ENCODE measurements at places on chromosomes 3 and 15.
A peak's percentile ranks its signal among the peaks of the same experiment; 100 is the strongest.

DNA sequence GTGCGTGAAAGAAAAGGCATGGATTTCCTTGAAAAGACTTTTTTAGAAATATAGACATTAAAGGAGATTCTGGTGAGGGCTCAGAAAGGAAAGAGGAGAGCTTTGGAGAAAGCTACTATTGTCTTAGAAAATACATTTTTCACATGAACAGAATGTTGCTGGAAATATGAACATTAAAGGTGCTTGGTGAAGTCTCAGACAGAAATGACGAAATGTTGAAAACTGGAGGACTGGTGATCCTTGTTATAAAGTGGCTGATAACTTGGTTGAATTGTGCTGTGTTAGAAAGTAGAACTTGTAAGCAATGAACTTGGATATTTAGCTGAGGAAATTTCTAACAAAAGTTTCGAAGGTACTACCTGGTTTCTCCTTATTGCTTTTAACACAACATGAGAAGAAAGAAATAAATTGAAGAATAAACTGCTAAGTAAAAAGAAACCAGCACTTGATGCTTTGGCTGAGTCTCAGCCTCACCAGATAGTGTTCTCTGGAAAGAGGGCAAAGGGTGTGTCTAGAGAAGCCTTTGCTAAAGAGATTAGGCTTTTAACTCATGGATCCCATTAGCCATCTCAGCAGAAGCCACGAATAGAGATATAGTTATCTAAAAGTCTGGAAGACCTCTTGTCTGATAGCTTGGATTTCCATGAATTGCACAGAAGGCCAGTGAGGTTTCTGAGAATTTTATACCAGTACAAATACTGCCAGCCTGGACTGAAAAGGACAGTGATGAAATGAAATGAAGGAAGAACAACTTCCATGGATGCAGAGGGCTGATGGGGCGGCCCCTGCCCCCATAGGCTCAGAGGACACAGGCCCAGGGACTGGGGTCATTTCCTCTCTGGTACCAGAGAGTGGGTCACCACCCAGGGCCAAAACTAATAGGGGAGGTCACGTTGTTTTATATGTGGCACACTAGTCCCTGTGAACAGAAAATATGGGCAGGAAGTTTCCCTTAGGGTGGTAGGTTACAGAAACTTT, 91.5 kb downstream of the RPL22L1 start:
- no peak for DNase-seq

DNA sequence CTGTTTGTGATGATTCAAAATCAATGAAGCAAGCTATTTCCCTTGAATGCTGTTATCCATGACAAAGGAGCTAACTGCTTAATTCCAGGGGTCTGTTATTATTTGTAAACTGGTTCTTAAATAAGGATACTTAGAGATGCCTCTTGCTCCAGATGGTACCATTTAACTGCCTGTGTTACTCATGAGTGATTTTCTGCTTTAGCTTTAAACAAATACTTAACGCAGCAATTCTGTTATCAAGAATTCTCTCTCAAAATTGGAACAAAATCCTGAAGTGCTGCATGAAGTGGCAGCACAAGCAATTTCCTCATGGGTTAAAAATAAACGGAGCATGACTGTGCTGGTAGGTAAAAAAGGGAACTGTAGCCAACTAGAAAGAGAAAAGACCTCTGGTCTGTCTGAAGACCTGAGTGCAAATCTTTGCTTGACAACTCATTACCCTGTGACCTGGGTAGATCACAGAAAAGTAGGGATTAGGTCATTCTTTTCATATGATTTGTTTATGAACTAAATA, 62.5 kb upstream of the GBE1 start:
- peak; percentile 6 for DNase-seq

GRCh38 chr3:81199587-81199986, 561.9 kb downstream of the GBE1 start:
- no peak for DNase-seq

DNA sequence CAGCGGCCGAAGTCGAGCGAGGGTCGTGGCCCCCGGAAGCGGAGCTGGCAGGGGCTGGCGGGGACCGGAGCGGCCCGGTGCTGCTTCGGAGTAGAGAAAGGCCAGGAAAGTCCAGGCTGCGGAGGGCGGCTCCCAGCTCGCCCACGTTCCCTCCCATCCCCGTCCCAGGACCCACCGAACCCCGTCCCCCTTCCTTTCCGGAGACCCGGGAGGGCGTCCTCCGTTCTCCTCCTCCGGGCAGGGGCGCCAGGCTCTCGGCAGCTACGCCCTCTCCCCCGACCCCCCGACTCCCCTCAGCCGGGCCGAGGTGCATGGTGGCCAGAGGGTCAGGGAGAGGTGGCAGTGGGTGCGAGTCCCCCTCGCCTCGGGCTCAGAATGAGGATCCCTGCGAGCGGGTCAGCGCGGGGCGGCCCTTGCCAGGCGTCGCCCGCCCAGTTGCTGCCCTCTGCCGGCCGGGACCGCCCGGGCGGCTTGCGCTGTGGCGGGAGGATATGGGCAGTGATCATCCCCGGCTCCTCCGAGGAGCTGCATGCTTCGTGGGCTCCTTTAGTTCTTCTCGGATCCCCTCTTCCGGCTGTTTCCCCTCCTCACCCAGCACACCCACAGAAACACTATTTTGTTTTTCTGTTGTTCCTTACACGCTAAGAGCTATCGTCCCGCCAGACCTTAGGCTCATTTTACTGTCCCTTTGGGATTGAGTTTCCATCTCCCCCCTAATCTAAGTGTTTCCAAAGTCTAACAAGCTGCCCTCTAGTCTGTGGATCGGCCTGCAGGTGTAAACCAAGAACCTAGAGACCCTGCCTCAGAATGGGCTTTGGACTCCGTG, 744 bp upstream of the ALDH1A2 start:
- DNase-seq: no peak

- no peak for DNase-seq
Measured at GRCh38 chr3:197874653-197875052, 75.3 kb upstream of the RPL35A start.

DNA sequence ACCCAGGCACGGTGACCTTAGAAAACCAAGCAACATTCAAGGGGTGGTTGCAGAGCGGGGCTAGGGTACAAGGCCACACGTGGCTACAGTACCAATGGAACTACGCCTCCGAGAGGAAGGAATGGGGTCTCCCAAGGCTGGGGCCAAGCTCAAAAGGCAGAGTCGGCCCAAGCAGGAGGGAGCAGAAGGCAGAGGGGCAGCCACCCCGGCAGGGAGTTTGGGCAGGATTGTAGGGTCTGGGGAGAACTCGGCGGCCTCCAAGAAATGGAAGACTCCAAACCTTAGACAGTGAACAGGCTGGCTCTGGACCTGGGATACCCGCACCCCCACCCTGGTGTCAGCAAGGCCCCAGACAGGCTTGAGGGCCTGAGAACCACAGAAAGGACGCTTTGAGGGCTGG, 28.7 kb downstream of the ATRIP start:
- no peak for DNase-seq

GRCh38 chr3:132236701-132237651, 80.2 kb upstream of the ACP3 start:
- DNase-seq: no peak

DNA sequence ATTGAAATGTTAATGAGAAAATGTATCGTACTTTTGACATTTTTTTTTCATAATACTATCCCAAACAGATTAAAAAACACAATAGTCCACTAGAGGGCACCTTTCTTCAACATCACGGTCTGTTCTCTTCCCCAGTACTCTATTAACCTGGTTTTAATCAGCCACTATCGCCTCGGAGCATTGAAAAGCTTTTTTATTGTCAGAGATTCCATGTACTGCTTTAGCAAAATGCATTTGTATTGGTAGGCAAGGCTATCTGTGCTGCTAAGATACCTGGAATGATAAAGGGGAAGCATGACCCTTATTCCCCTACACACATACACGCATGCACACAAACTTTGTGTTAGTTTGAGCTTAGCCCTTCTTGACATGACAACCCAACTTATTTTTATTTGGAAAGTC, 160.1 kb upstream of the IL12A start:
- DNase-seq: no peak

GRCh38 chr3:137382005-137382594, 382.0 kb upstream of the SOX14 start:
- DNase-seq: no peak

GRCh38 chr3:69433969-69434325, 48.1 kb upstream of the FRMD4B start:
- DNase-seq: no peak

GRCh38 chr3:142930463-142930862, 33.0 kb downstream of the PAQR9 start:
- DNase-seq: no peak

DNA sequence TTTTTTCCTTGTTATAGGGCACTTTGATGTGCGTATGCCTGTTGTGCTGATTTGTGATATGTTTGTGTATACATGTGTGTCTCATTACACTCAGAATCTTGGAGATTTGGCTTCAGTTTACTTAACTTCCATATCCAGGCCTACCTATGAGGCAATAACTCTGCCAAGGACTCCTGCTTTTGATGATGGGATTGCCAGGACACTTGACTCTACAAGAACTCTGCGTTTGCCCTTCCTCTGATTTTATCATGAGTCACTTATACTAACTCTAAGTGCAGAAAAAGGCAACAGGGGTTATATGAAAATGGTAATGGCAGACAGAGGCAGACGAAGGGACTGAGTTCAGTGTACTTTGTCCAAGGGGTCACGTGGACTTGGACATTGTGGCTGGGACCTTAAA, 33.6 kb downstream of the MCTP2 start:
- no peak for DNase-seq

- DNase-seq: no peak
Measured at GRCh38 chr3:14831916-14832450, 13.2 kb downstream of the FGD5 start.

DNA sequence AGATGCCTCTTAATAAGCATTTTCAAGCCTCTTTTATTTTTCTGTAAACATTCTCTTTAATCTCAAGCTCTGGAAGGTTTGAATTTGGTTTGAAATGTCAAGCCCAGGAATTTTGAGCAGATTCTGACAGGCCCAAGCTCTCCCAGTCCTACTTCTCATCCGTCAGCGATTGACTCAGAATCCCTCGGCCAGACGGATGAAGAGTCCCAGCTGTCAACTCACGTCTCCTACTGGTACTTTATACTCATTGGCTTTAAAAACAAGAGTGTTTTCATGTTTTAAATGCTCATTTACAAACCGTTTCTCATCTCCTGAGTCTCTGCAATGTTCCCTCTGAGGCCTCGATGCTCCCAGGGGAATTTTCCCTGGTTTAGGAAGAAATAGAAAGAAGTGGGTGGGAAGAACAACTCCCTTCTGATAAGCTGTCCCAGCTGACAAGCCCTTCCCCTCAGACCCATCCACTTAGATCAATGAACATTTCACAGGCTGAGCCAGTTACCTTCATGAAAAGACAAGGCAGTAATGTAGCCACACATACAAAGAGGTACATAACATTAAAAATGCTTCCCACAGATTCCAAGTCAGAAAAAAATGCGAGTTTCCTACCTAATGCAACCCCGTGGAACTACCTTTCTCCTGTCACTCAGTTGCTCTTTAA, 478.2 kb upstream of the DPH6 start:
- no peak for DNase-seq

DNA sequence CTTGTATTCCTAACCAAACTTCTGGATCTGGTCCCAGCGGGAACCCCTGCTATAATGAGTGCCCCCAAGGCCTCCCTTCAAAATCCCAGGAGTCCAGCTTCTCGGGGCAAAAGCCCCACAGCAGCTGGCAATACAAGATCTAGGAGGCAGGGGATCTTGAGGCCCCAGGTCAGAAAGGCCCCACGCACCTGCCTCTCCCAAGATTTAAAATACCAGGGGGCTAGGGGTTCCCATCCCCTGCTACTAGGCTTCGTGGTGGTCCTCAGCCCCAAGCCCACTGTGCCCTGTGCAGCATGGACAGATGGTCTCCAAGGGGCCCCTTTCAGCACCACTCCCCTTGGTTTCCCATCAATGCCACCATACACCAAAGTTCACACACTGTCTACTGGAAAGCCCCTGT, 15.8 kb upstream of the CYP11A1 start:
- DNase-seq: no peak

DNA sequence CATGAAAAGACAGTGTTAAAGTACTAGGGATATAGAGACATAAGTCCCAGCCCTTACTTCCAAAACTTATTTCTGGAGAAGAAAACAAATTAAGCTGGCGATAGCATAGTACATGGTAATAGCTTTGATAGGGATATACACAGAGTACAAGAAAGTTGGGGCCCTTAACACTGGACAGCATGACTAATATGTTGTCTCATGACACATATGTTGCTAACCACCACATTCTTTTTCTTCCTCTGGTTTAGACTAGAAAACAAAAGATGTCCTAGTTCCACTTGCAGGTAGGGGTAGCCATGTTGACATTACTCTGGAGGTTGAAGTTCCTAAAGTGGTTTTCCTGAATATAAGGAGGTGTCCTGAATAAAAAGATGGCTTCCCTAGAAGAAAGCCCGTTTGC, 75.3 kb downstream of the RFX7 start:
- DNase-seq: peak; percentile 15

GRCh38 chr3:185365291-185366073, 2.5 kb downstream of the MAP3K13 start:
- DNase-seq: no peak

GRCh38 chr3:25527801-25528200, 99.7 kb downstream of the RARB start:
- DNase-seq: no peak

DNA sequence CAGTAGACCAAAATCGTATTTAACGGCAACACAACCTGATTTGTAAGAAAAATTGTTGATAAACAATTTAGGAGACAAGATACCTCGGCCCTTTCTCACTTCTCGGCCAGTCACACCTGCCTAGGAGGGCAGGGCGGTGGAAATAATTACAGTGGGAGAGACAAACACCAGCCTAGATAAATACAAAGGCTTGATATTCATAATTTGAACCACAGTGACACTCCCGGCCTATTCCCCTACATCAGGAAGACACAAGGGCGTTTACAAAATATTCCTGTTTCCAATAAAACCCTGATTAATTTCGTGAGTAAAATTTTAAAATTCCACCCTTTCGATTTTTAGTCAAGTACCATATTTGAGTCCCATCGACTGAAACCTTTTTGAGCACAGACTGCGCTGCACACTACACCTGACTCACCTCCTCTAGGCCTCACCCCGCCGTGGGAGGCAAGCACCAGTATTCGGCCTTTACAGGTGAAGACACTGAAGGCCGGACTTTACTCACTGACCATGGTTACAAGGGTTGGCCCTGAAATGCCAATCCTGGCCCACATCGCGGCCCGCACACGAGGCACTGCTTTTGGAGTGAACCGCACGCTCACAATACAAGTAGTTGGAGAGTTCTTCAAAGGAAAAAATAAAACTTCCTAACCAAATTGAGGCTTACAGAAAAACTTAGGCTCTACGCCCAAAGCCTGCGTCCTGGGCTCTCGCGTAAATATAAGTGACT, 794 bp downstream of the ARPP19 start:
- no peak for DNase-seq

- no peak for DNase-seq
Measured at GRCh38 chr15:42199126-42199525, 9.0 kb downstream of the VPS39 start.

GRCh38 chr3:192957441-192958021, 39.9 kb upstream of the MB21D2 start:
- DNase-seq: peak; percentile 92

- DNase-seq: no peak
Measured at GRCh38 chr15:84901540-84901939, 17.1 kb downstream of the SLC28A1 start.

GRCh38 chr15:45474799-45475198, 47.8 kb downstream of the SLC30A4 start:
- no peak for DNase-seq

Data from HS-5 (cell line).